ENCODE measurements at places on chromosomes 6 and 20.

- DNase-seq: no peak
These were observed 79.0 kb downstream of the ALDH8A1 start for GRCh38 chr6:134870677-134871498.

GRCh38 chr6:106872049-106872448 lies 102.5 kb downstream of the CD24 start:
- DNase-seq: no peak

DNA sequence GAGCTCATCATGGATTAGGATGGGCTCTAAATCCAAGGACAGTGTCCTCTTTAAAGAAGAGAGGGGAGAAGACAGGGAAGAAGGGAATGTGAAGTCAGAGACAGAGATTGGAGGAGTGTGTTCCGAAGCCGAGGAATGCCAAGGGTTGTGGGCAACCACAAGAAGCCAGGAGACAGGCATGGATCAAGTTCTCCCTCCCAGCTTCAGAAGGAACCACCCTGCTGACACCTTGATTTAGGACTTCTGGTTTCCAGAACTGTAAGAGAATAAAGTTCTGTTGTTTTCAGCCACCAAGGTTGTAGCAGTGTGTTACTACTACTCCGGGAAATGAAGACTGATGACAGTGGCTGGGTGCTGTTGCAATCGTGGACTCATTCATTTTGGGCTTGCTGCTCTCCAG lies 120.1 kb downstream of the RPS12 start:
- DNase-seq: no peak

GRCh38 chr6:146543211-146543939 lies at the start of gene RAB32:
Gene RAB32 (plus strand): TSS chr6:146543833. CDS start chr6:146543872, 39 bp downstream.
- DNase-seq: peak; percentile 74

DNA sequence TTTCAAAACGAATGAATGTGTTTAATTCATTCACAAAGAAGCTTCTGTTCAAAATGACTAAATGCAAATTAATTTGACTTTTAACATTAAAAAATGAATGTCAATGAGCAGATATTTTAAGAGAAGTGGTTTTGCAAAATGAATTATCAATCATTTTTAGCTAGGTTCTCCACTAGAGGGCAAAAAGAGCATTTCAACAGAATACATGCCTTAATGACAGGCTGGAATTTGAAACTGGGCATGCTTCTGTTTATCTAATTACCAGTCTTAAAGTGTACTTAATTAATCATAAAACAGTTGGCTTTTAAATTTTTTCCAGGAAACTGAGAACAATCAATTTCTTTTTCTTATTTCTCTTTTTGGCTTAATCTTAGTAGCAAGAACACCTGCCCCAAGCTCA lies 63.8 kb upstream of the TINAG start:
- DNase-seq: no peak

DNA sequence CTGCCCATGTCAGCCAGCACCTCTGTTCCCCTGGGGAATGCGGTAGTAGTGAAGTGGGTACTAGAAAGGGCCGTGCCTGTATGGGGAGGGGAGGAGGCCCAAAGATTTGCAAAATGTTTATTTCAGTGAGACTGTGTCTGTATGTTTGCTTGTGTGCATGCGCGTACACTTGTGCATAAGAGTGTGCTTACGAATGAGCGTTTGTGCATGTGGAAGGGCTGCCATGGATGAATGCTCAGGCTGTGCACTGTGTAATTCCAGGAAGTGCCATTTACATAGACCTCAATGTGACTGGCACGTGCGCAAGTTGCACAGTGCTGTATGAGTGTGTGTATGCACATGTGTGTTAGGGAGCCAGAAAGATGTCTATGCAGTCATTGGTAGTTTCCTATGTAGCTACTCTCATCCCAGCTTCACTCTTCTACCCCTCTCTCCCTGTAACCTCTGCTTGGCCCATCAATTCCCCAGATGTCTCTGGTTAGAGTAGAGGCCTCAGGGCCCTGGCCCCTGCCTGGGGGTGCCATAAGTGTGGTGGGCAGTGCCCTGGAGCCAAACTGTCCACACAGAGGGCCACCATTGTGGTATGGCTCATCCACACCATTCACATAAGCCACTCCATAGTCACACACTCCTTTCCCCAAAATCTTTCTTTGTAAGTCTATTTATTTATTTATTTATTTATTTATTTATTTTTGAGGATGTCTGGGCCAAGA lies 26.8 kb upstream of the SLC22A7 start:
- DNase-seq: no peak

DNA sequence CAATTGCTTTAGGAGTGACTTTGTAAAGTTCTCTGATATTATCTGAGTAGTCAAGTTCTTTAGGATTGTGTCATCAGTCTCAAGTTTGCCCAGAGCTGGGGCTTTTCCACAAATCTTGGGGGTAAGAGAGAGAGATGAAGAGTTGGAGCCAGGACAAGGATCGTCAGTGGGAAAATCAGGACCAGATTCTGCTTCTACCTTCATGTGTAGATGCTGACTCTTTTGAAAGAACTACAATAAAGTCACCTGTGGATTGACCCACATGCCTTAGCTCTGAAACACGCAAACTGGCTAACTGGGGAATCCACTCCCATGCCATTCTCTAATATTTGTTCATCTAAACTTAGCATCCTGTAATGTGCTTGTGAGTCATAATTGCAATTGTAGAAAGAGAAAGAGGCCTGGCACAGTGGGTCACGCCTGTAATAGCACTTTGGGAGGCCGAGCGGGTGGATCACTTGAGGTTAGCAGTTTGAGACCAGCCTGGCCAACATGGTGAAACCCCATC lies 15.6 kb upstream of the BICRAL start:
- peak; percentile 50 for DNase-seq

- peak; percentile 33 for DNase-seq
These were observed 148.6 kb upstream of the ZFP64 start for GRCh38 chr20:52340036-52340634.

- DNase-seq: no peak
These were observed 147.6 kb upstream of the TAB2 start for GRCh38 chr6:149169761-149170511.

GRCh38 chr6:75204217-75204958 lies 1.5 kb downstream of the COL12A1 start:
- peak; percentile 44 for DNase-seq

GRCh38 chr6:56536536-56536935 lies 106.2 kb downstream of the DST start:
- no peak for DNase-seq

DNA sequence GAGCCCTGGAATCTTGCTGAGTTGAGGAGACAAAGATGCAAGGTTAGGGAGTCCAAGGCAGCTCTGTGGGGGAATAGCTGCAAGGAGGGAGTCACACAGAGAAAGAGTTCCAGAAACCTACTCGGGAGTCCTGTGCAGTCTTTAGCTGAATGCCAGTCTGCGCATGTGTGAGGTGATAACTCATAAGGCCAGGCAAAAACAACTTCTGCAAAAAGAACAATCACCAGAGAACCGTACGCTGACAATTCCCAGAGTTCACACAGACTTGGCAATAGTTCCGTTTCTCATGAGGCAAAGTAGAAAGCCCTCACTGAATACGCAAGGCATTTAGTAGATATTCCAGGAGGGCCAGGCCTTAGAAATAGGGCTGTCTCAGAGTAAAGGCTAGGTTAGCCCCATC lies 135.2 kb upstream of the TAB2 start:
- no peak for DNase-seq

- no peak for DNase-seq
These were observed 112.9 kb downstream of the JARID2 start for GRCh38 chr6:15358579-15359327.

- no peak for DNase-seq
These were observed 4.5 kb upstream of the TREM2 start for GRCh38 chr6:41167173-41167963.

Data from SW 1271 (cell line).